NCI-H1417 (cell line): ENCODE measurements at places on chromosomes 1 and 21.
A peak's percentile ranks its signal among the peaks of the same experiment; 100 is the strongest.

DNA sequence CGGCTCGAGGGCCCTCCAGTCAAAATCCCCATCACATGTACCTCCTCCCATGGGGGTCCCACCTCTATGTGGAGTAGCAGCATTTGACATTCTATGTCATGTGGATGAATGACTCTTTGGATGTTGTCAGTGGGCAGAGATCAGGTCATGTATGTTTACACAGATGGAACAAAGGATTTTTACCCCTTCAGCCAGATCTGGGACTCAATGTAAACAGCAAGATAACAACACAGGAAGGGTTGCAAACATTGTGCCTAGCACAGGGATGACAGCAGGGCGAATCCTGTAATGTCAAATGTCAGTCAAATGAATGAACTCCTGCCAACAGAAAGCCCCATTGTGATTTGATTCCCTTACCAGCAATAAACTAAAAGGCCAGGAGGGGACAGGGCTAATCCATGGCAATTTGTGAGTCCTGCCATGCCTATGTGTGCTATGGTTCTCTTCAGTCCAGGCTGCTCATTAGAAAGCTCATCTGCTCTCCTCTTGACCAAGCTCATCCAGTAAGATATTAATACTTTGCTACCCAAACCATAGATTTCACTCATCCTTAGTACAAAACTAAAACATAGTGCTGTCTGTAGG lies 60.3 kb downstream of the PGBD5 start:
- peak; percentile 26 for DNase-seq

- no peak for DNase-seq
Measured at GRCh38 chr1:67752306-67752705, 67.3 kb downstream of the GADD45A start.

DNA sequence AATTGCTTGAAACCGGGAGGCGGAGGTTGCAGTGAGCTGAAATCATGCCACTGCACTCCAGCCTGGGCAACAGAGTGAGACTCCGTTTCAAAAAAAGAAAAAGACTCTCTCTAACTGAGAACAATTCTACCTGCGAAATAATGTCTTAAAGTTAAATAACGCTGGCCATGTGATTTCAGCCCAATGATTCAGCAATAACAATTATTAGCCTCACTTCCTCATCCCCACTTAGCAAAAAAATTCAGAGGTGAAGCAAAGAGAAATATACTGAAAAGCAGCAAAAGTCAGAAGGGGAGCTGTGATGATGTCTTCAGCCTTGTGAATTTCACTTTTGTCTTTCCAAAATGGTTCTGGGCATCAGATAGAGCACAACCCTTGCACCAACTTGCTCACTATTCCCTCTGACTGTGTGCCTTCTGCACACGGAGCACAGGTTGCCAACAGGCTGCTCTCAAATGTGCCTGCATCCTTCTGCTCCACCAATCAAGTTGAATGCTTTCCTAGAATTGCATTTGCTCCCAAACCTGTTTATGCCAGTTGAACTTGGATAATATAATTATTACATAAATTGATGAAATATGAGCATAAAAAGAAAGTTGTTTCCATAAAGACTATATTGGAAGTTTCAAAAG lies 79.8 kb upstream of the IPO9 start:
- DNase-seq = no peak

DNA sequence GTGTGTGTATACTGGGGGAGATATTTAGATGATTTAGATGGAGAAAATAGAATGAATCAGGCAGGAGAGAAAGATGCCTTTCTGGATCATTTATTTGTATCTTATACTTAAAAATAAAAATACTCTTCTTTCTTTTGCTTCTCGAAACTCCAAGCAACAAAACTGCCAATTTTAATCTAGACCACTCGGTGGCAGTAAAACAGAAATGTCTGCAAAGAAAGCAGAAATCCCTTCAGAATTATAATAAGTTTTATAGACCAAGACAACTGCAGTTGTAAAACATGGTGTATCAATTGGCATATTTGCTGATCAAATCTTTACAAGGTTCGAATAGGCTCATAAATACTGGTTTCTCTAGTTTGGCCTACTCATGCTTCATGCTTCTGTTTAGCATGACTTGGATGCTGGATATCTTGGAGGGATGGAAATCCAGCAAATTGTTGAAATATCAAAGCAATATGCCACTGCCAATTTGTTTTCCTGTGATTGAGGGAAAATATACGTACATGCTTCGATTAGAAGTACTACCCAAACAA lies 15.1 kb upstream of the C1orf87 start:
- no peak for DNase-seq

GRCh38 chr1:232965124-232965911 lies 14.9 kb downstream of the NTPCR start:
- no peak for DNase-seq

GRCh38 chr1:173208146-173208545 lies 1.0 kb upstream of the TNFSF4 start:
- DNase-seq = no peak

GRCh38 chr1:23809751-23810171 lies 9.2 kb upstream of the GALE start:
- peak; percentile 58 for DNase-seq

- no peak for DNase-seq
Measured at GRCh38 chr21:42988236-42988965, 14.0 kb downstream of the PKNOX1 start.

- DNase-seq = no peak
Measured at GRCh38 chr1:3905953-3906671, 6.0 kb upstream of the C1orf174 start.

- DNase-seq = peak; percentile 23
Measured at GRCh38 chr1:2556277-2556677, at the start of gene TNFRSF14. TSS of gene TNFRSF14 (plus strand) at chr1:2556371. CDS start at chr1:2556665, 294 bp downstream.

DNA sequence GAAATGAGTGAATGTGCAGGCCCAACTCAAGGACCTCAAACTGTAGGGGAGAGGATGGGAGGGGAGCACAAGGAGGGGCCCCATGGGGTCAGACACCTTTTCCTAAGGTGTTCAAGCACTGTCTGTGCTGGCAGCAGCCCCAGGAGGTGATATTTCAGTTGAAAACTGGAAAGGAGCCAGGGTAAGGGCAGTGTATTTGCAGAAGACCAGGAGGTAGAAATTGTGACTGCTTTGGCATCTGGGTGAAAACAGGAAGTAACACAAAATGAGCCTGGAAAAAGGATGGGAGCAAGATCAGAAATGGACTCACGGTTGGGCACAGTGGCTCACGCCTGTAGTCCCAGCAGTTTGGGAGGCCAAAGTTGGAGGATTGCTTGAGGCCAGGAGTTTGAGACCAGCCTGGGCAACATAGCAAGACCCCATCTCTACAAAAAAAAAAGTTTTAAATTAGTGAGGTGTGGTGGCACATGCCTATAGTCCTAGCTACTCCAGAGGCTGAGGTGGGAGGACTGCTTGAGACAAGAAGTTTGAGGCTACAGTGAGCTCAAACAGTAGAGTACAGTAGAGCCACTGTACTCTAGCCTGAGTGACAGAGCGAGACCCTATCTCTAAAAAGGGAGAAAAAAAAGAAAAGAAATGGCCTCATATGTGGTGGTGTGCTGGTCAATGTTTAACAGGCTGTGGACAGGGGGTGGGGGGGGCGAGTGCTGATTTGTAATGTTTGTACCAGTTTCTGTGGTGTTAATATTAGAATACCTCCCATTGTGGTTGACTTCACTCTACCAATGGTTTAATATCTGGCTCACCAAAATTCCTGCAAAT lies 76.2 kb upstream of the ANGPTL1 start:
- no peak for DNase-seq

- no peak for DNase-seq
Measured at GRCh38 chr21:16913010-16913409, 599.8 kb upstream of the CXADR start.

GRCh38 chr1:77562596-77563150 lies 119.8 kb downstream of the ZZZ3 start:
- no peak for DNase-seq

- no peak for DNase-seq
Measured at GRCh38 chr1:45322486-45323040, 4.1 kb upstream of the HPDL start.

DNA sequence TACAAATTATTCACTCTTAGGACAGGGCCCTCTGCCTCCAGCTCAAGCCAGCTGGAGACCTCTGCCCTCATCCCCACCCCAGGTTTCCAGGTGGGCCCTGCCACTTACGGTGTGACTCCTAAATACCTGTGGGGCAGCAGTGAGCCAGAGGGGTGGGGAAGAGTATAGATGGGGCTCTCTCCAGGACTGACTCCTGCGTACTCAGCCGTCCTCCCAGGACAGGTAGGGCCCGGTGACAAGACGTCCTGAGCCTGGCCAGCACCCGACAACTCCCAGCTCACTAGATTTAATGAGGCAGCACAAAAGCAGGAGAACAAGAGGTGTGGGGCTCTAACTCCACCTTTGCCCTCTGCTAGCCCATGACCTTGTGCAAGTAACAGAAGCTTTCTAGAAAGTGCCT lies 16.8 kb downstream of the GNG12 start:
- DNase-seq = no peak

DNA sequence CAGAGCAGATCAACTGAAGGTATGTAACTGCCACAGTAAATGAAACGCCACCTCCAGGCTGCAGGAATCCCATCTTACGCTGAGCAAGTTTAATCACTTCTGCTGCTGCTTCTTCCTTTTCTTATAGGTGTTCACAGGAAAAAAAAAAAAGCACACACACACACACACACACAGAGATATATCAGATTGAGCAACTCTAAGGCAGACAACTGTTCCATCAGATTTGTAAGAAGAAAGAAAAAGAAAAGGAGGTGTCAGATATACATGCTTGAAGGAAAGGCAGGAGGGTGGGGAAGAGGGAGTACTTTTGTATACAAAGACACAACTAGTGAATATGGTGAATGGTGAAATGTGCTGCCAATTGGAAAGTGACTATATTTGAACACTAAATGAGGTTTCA lies 28.6 kb downstream of the DSTYK start:
- DNase-seq = no peak
